ENCODE measurements at places on chromosomes 3 and 15.

DNA sequence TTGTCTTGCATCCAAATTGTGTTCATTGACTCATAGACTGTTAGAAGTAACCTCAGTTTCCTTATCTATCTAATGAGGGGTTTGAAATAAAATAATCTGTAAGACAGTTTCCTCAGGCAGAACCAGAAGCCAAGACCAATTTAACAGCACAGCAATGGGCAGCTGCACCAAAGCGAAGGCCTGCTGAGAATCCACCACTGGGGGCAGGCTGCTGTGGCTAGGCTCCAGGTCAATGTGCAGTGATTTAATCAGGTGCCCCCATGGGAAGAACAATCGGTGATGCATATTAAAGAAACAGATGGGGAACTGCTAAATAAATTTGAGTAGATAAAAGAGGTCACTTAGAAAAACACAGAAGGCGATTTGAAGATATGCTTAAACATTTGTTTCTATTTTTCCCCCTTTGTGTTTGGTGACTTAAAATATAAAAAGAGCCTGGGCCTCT, 28.0 kb upstream of the TMOD3 start:
- DNase-seq: no peak

DNA sequence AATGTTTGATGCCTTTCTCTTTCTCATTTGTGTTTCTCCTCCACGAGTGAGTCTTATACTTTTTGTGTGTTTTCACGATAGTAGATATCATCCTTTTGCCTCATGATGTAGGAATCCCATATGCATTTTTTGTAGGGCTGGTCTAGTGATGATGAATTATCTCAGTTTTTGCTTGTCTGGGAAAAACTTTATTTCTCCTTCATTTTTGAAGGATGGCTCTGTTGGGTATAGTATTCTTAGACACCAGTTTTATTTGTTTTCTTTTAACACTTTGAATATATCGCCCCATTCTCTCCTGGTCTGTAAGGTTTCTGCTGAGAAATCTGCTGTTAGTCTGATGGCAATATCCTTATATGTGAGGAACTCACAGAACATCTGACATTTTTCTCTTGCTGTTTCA, 18.3 kb downstream of the CEP63 start:
- no peak for DNase-seq

GRCh38 chr3:153639631-153640030, 477.6 kb downstream of the RAP2B start:
- no peak for DNase-seq

DNA sequence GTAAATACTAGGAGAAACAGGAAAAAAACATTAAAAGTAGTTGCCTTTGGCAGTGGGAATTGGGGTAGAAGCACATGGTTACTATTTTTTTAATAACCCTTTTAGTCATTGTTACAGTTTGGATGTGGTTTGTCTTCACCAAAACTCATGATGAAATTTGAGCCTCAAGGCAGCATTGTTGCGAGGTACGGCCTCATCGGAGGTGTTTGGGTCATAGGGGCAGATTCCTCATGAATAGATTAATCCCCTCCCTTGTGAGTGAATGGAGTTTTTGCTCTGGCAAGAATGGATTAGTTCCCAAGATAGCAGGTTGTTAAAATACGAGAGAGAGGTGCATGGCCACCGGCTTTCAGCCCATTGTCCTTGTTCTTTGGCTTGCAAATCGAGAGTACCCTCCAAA, 92.6 kb downstream of the LEKR1 start:
- DNase-seq: no peak

- DNase-seq: no peak
Observed at GRCh38 chr3:86788371-86788770, 202.6 kb downstream of the VGLL3 start.

GRCh38 chr3:160684368-160684740, 7.4 kb downstream of the ARL14 start:
- DNase-seq: no peak

- DNase-seq: no peak
Observed at GRCh38 chr3:17972476-17972875, 230.0 kb upstream of the TBC1D5 start.

GRCh38 chr3:42229266-42229941, 36.6 kb downstream of the CCK start:
- no peak for DNase-seq

GRCh38 chr15:45674677-45675076, 39.8 kb downstream of the SQOR start:
- DNase-seq: no peak

DNA sequence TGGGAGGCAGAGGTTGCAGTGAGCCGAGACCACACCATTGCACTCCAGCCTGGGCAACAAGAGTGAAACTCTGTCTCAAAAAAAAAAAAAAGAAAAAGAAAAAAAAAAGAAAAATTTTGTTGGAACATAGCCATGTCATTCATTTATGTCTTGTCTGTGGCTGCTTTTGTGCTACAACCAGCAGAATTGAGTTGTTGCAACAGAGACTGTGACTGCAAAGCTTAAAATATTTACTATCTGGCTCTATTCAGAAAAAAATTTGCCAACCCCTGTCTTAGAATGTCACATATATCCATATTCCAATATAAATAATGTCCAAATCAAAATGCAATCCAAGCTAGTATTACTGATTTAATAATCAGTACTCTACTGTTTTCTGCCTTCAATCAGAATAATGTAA, 25.1 kb downstream of the CD80 start:
- DNase-seq: no peak

DNA sequence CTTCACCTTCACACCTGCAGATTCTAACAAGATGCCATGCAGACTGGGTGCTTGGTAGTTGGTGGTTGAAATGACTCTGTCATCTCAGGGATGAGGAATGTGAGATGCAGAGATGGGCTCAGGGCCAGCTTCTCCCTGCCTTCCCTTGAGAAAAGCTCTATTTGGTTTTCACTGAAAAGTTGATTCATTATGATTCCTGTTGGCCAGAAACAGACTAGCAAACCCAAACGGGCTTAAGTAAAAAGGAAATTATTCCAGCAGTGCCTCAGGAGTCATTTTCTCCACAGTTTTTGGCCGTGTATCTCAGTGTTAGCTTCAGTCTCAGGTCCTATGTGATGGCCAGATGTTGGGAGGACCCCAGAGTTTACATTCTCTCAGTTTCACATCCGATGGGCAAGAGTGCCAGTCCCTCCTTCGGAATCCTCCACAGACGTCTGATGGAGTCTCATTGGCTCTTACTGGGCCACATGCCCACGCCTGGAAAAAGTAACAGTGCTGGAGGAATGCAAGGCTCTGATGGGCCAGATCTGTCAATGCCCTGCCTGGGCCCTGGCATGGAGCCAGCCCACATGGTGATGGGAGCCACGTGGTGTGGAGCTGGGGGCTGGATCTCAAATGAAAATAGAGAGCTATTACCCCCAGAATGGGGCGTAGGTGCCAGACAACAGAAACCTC, 22.3 kb upstream of the SACM1L start:
- DNase-seq: no peak

DNA sequence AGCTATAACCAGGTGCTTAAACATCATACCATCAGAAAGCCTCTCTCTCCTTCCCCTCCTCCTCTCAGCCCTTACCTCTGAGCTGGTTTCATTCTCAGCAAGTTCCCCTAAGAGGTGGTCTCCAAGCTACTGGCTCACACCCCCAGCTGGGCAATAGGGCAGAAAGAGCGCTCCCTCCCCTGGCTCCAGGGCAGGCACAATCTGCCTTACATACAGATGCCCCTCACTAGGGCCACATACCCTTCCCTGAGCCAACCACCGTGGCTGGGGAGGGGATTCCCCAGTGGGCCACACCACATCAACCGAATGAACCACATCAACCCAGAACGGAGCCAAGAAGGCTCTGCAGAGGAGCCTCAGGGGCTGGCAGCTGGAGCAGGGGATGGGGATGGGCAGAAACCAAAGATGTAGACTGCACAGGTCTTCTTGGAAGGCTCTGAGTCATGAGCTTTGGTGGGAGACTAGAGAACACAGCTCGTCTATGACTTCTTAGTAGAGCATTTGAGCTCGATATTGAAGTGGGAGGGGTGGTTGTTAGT, 4.6 kb upstream of the FBLN2 start:
- no peak for DNase-seq

- no peak for DNase-seq
Observed at GRCh38 chr3:193520738-193521137, 34.0 kb downstream of the ATP13A4 start.

GRCh38 chr3:5505163-5505562, 317.7 kb downstream of the EDEM1 start:
- no peak for DNase-seq

- no peak for DNase-seq
Observed at GRCh38 chr15:32735989-32736700, 18.3 kb downstream of the GREM1 start.

DNA sequence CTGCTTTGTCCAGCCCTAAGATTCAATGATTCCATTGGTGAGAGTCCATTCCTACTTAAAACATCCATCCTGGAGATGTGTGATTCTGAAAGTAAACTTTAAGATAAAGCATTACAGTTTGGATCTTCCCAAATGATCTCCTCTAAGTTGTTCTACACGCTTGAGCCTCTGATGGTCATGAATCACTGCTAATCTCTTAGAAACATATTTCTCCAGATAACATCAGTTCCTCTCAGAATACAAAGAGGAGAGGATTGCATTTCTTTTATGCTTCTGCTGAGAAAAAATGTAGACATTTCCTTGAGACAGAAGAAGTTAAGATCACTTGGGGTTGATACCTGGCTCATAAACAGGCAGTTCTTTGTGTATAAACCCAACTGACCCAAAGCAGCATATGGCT, 281.2 kb upstream of the DPH6 start:
- DNase-seq: no peak

GRCh38 chr3:187798531-187799530, 53.6 kb upstream of the BCL6 start:
- peak; percentile 39 for DNase-seq

- DNase-seq: peak; percentile 69
Observed at GRCh38 chr3:101850246-101851051, 1.1 kb downstream of the NFKBIZ start.

DNA sequence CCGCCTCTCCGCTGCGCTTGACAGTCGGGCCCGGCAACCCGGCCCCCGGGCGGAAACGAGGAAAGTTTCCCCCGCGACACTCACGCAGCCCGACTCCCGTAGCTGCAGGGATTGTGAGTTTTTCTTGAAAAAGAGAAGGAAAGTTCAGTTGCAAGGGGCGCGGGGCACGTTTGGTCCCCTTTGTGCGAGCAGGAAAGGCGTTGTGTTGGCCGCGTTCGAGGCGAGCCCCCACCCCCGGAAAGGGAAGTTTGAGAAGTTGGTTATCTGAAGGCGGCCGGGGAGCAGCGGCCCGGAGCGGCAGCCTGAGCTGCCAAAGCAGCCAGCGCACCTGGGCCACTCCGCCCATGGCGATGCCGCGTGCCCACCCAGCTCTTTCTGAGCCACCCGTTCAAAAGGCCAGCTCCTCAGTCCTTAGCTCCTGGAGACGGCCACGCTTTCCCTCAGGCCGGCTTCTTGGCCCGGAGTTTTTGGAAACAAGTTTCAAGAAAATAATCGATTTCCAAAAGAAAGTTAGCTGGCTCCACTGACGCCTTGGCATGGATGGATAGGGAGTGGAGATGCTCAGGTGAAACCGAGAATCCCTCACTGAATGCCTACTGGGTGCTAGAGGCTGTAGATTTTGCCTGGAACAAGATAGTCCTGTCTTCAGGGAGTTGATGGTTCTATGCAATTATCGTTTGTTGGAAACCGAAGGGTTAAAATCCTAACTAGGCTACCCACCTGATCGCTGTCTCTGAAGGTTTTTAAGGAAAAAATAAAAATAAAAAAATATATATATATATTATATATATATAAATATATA, 832 bp downstream of the TGFBR2 start:
- peak; percentile 68 for DNase-seq

DNA sequence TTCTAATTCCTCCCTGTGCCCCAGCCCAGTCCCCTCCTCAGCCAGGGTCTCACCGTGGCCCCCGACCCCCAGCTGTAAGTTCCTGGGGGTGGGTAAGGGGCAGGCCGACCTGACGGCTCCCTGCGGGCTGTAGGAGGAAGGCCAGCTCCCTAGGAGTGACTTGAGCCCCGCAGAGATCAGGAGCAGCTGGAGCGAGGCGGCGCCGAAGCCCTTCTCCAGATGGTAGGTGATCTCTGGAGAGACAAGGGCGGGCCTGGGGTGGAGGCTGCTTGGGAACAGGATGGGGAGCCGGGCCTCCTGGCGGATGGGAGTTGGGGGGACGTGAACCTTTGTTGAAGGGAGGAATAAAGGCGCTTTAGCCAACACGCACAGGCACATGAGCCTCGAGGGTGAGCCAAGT, 4.2 kb downstream of the SLC28A1 start:
- no peak for DNase-seq

GRCh38 chr3:101898752-101899169, 49.4 kb downstream of the NFKBIZ start:
- no peak for DNase-seq

DNA sequence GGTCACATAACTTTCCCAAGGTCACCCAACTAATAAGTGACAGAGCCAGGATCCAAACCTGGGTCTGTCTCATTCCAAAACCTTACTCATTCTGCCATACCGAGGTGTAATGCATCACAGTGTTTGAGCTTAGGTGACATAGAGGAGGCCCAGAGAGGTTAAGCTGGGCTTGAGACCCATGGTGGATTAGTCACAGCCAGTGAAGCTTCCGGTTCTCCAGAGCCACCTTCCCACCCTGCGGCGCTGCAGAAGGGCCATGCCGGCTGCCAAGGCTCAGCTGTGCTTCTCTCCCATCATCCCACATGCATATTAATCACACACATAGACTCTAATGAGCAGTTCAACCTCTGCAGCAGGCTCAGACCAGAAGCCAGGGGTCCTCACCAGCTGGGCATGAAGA, 42.2 kb downstream of the SPSB4 start:
- no peak for DNase-seq

DNA sequence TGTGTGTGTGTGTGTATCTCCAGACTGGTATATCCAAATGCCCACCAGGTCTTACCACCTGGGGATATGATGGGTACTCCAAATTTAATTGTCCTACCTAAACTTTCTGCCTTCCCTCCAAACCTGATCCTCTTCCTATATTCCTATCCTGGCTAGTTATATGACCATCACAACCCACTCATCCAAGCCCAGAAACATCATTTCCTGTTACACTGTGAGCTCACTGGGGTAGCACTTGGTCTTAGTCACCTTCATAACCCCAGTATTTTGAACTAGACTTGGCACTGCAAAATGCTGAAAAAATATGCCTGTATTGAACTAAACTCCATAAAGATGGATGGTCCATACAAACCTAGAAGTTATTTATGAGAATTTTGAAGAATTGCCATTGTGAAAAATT, 178.8 kb upstream of the EIF1B start:
- no peak for DNase-seq

DNA sequence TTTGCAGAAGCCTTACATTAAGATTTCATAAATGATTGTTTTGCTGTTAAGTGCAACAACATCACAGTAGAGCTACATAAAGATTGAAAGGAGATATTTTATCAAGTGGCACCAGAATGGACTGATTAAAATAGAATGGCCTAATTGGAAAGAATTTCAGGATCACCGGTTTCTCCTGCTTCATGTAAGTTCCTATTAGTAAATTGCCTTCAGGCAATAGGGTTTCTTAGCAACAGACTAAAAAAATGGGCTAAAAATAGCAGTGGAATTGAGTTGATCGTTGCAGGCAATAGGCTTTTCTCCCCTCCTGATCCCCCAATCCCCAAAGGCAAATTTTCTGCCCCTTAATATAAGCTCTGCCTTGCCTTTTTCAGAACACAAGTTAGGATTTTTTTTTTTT, 917 bp downstream of the LNP1 start:
- DNase-seq: no peak
